ENCODE measurements at places on chromosomes 4 and X.

- DNase-seq, result no peak
These were observed 54.2 kb downstream of the PLAC1 start for GRCh38 chrX:134603806-134604700.

GRCh38 chr4:18262832-18263231, 241.3 kb upstream of the LCORL start:
- DNase-seq, result no peak

GRCh38 chr4:2256156-2256731, 5.7 kb downstream of the MXD4 start:
- no peak for DNase-seq

- DNase-seq, result no peak
These were observed 571.0 kb upstream of the KLHL4 start for GRCh38 chrX:86946569-86946968.

DNA sequence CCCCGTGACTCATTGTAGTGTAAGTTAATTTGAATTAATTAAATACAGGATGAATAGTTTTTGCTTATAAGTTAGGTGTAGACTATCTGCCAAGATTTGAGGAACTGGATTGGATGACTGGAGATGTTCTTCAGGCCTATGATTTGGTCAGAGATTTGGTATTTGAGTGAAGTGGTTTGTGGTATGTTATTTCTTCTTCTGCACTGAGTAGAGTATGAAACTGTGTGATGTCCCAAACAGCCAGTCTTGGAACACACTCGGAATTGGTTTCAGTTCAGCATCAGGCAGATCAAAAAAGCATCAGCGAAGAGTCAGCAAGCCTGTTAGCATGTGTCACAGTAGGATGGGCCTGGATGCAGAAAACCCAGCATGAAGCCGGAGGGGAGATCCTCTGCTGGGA, 294.1 kb downstream of the ARHGAP10 start:
- no peak for DNase-seq

GRCh38 chr4:99402765-99403164, 32.4 kb downstream of the ADH7 start:
- no peak for DNase-seq

DNA sequence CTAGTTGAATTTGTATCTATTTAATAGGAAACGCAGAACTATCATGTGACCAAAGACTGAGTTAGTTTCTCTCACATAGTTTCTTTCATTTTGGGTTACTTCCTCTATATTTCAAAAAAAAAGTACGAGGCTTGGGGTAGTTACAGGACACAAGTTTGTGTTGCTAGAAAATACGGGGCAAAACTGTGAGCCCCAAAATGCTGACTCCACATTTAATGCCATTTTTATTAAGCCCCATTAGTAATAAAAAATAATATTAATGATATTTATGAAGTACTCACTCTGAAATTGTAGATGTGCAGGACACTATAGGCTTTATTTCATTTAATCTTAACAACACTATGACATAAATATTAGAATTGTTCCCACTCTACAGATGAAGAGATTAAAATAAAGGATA, 268.6 kb downstream of the DTHD1 start:
- no peak for DNase-seq

DNA sequence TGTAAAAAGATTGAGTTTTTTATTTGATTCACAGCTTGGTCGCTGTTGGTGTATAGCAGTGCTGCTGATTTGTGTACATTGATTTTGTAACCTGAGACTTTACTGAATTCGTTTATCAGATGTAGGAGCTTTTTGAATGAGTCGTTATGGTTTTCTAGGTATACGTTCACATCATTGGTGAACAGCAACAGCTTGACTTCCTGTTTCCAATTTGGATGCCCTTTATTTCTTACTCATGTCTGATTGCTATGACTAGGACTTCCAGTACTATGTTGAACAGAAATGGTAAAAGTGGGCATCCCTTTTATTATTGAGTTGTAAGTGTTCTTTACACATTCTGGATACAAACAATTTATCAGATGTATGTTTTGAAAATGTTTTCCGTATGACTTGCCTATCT, 76.0 kb downstream of the ADGRG4 start:
- DNase-seq, result no peak

DNA sequence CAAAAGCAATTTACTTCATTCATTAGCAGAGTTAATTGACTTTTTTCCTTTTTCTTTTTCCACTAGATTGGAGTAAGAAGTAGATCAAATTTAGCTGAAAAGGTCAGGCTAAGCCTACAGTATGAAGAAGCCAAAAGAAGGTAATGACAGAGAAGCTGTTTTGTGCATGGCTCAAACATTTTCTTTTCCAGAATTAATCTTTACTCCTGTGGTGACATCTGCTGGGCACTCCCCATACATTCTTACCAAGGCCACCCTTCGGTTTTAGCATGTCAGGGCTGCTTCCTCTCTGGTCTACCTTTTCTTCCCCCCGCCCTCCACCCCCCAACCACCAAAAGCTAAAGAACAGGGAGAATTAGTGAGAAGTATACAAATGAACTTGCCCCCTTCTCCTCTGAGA, 70.2 kb downstream of the CLDN22 start:
- DNase-seq, result no peak

GRCh38 chrX:17984415-17984814, 123.3 kb upstream of the RAI2 start:
- no peak for DNase-seq

GRCh38 chrX:1521459-1521956, 15.5 kb downstream of the P2RY8 start:
- no peak for DNase-seq

DNA sequence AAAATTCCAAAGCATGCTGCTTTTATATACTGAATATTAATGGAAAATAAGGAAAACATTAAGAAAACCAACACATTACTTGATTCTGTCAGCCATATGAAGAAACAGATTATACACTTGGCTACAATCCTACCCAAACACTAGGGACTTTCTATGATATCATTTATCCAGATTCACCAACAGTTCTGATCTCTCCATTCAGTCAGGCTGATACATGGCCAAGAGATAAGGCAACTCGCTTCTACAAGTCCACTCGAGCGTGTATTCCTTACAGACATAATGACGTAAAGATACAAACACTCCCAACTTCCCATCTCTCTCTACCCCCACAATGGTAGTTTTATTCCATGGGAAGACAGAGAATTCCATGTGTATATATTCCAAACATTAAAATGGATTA, 44.5 kb downstream of the NEK1 start:
- DNase-seq, result no peak

DNA sequence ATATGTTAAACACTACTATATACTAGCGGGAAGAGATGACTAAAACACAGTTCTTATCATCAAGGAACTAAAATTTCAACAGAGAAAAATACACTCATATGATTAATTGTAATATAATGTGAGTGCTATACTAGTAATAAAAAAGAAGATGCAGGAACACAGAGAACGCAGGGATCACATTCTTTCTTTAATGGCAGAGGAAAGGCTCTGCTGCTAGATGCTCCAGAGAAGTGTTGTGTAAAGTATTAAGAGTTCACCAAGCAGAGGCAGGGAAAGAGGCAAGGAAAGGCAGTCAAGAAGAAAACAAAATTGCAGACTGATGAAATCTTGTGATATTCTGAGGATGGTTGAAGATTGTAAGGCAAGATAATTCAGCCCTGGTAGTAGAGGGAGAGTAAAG, 394.7 kb downstream of the PDGFC start:
- DNase-seq, result no peak

GRCh38 chrX:66233209-66233608, 69.2 kb downstream of the HEPH start:
- no peak for DNase-seq

- no peak for DNase-seq
These were observed 34.4 kb downstream of the PTCHD1 start for GRCh38 chrX:23369027-23369426.

DNA sequence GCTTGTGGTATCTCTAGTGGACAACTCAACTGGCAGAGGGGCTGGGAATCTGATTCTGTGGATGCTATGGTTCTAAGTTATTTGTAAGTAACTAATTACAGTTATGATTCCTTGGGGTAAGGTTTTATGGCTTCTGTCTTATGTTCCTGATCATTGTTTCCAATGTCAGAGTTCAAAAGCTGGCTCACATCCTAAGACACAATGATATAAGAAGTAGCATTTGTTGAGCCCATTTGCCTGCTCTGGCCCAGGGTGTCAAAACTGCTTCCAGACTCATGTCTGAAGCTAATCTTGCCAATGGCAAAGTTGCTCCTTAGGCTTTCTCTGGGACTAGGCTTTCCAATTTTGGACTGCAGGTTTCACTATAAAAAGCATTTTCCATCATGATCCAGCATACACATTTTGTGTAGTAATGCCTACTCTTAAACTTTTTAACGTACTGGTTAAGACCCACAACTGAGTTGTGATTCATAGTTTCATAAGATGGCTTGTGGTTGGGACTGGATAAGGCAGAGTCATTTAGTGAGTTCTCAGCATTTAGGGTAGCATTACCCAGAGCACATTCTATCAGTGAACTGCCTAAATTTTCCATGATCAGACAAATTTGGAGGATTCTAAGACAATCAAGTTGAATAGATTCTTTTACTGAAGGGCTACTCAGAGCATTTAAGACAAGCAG, 50.0 kb downstream of the CCNI start:
- no peak for DNase-seq

DNA sequence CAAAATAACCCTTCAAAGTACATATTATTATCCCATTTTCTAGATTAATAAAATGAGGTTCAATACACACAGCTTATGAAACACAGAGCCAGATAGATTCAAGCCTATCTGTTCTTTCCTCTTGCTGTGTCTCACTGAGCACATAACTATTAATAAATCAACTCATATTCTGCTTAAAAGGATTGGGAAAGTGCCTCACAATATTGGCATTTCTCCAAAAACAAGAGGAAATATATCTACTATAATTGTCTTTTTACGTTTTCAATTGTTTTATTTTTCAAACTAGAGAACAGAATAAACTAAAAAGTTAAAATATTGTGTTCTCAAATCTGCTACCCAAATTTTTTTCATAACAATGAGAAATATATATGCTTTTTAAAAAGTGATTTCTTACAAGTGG, 15.8 kb downstream of the DCHS2 start:
- no peak for DNase-seq

- DNase-seq, result no peak
These were observed 28.5 kb upstream of the TMSB4X start for GRCh38 chrX:12946406-12946805.

- DNase-seq, result no peak
These were observed 235.7 kb downstream of the NKX6-1 start for GRCh38 chr4:84263415-84263814.

DNA sequence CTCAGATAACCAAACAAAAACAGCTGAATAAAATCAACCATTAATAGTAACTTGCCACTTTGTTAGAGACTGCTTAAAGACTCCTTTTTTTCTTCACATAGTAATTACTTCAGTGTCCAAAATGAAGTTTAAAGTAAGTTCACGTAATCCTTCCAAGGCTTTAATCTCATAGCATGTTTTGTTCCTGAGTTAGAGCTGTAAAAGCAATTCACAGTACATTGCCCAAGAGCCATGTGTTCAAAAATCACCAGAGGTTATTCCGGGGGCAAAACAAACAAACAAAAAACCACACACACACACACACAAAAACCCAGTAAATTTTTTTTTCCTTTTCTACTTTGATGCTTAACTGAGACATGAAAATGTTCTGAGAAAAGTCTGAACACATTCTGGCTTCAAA, 6.1 kb downstream of the GPR82 start:
- no peak for DNase-seq

DNA sequence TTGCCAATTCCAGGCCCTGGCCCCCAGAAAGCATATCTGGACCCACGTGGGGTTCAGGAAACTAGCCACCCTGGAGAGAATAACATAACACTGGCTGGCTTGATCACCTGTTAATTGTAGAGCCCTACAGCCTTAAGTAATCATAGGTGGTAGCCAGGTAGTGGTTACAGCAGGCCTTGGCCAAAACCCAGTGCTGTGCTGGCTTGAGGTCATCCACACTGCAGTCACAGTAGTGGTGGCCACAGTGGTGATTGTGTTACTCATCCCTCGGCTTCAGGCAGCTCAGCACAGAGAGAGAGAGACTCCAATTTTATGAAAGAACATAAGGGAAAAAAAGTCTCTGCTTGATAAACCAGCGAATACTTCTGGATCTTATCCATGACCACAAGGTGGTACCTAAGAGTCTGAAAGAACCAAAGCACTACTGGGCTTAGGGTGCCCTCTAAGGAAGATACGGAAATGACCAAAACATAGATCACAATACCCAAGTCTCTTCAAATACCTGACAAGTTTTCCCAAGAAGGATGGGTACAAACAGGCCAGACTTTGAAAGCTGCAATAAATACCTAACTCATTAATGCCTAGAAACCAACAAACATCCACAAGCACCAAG, 46.6 kb upstream of the CDX4 start:
- DNase-seq, result no peak

DNA sequence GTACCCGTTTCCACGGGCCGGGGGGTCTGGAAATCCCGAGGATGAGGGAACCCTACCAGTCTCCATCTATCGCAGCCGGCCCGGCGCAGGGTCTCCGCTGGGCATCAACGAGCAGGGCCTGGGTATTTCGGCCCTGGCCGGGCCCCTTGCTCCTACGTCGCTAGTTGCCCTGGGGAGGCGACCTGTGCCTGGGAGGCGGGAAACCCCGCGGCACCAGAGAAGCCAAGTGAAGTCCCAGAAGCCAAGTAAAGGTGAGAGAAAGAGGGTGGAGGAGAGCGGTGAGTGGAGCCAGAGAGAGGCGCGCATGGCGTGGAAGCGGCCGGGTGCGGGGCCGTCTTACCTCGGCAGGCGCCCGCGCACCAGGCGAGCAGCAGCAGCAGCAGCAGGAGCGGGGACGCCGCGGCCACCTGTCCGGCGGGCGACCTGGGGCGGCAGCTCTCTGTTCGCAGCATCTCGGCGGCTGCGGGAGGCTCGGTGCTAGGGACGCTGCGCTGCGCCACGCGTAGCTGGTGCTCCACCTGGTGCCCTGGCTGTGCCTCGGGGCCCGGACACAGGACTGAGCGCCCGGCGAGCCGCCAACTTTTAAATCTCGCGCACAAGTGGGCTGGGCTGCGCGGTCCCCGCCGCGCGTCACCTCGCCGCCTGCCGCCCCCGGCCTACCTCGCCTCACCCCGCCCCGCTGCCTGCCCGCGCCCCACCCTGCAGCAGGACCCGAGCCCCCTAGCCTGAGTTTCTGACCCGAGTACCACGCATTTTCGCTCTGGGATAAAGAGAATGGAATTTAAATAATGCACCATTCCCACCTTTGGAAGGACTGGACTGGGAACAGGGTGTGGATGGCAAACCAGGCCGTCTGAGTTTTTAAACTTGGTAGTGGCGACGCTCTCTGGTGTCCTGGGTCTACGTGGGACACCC, at the start of gene NMU:
NMU (minus strand) TSS at position 558 of the 915 bp plus-strand sequence; CDS start at position 452, 106 bp downstream.
- no peak for DNase-seq

DNA sequence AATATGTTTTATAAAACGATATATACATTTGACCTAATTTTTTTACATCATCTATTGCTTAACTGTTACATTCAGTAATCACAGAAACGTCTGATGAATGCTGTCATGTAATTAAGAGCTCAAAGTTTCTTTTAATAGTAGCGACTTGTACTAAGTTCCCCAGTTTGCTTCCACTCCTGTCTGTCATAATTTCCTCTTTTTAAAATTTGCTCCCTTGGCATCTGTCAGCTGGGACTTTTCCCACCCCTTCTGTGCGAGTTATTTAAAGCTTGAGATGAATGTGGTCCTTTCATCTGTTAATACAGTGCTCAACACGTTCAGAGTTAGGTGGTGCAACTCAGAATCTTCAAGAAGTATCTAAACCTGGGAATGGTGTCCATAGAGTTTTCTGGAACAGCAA, 1.2 kb downstream of the RAP1GDS1 start:
- no peak for DNase-seq

Measured in activated CD8-positive, alpha-beta memory T cell treated with anti-CD3 and anti-CD28 coated beads for 4 hours (primary cell).